ENCODE measurements at places on chromosomes 4 and X. TPM values are rescaled to one million over a fixed set of nuclear protein-coding genes. Genes with fewer than 3 reads are reported as not detected.

- ATAC-seq = no peak
Observed at GRCh38 chr4:141713185-141713584, 76.8 kb downstream of the IL15 start.

GRCh38 chr4:25081866-25082471 is 51.2 kb upstream of the LGI2 start:
- ATAC-seq = no peak

GRCh38 chr4:100742045-100742444 is 224.2 kb upstream of the EMCN start:
- ATAC-seq = no peak

DNA sequence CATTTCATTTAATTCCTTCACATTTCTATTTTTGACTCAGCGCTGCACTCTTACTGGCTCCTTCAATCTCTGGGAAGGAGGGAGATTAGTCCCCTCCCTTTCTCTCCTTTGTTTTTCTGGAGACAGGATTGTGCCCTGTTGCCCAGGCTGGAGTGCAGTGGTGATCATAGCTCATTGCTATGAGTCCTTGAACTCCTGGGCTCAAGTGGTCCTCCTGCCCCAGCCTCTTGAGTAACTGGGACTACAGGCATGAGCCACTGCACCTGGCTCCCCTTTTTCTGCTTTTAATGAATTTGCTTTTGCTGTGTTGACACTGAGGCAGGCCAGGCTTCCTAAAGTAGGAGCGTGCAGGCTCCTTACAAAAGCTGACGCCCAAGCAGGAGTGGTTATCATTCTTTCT is 10.5 kb downstream of the TBC1D14 start:
- no peak for ATAC-seq

DNA sequence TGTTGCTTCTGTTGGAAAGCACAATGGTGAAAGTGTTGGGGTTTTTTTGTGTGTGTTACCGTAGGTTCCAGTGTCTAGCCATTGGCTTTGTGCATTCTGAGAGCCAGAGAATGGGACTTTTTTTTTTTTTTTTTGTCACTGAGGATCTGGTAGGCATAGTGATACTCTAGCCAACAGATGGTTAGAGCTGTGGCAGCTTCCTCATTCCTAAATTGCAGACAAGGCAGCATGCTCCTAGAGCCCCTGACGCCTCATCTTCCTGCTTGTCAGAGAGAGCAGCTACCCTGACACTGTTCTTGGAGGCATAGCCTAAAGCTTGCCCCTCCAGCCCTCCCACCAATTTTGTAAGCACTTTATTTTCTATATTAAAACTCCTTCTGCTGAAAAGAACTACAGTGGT is 27.0 kb downstream of the ARHGEF9 start:
- ATAC-seq = no peak

DNA sequence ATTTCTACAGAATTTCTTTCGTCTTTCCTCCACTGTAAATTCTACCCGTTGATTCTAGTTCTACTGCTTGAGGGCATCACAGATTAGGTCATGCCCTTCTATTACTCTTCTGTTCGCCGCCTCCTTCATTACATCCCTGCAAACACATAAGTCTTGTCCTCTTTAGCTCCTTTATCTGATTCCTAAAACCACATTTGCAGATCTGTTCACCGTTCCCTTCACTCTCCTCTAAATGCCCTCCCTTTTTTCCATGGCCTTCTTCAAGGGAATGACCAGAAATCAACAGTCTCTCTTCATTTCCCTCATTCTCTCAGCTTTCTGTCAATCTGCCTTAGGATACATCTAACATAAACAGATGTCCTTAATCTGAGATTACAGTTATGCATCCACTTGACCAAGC is 43.1 kb downstream of the BTC start:
- ATAC-seq = no peak

DNA sequence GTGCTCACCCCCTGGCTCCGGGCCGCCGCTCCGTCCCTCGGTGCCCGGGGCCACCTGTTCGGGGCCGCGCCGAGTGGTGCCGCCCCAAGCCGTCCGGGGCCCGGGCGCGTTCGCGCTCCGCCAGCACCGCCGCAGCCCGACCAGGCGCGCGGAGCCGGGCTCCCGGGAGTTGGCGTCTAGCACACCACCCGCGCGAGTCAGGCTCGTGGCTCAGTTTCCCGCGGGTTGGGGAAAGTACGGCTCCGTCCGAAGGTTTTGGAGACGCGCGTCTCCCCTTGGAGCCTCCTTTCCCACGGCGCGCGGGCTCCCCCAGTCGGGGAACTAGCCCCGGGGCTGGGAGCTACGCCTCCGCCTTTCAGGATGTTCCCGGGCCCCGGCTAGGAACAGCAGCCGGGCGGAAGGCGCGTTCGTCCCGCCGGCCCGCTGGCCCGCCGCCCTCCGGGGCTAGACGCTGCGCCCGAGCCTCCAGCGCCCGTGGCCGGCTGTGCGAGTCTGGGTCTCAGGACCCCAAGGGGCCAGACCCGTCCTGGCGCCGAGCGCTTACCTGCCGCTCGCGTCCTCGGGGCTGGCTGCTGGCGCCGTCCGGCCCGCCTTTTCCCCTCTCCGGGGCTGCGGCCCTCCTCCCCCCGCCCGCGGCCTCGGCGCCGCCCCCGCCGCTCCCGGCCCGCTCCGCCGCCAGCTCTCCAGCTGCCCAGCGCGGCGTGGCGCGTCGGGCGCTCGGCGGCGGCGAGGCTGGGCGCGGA is at the start of gene ADGRG2:
ADGRG2 (minus strand) TSS at position 571 of the 743 bp plus-strand sequence. CDS start 53,634 bp downstream, outside the sequence.
- no peak for ATAC-seq

GRCh38 chr4:174467107-174467506 is 55.2 kb downstream of the HPGD start:
- no peak for ATAC-seq

DNA sequence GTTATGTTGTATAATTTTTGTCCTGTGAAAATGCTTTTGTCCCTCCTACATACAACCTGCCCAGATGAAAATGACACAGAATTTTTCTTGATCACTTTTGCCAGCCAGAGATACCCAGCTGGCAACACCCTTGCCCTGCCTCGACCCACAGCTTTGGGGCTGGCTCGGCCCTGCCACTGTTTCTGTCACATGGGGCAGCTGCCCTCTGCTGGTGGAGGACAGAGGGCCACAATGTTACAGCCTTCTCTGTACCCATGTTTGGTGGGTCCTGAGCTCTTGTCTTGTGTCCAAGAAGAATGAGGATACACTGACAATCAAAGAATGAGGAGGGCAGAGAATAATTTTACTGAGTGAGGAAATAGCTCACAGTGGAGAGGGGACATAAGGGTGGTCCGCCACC is 31.1 kb downstream of the BMP15 start:
- ATAC-seq = peak; percentile 22

DNA sequence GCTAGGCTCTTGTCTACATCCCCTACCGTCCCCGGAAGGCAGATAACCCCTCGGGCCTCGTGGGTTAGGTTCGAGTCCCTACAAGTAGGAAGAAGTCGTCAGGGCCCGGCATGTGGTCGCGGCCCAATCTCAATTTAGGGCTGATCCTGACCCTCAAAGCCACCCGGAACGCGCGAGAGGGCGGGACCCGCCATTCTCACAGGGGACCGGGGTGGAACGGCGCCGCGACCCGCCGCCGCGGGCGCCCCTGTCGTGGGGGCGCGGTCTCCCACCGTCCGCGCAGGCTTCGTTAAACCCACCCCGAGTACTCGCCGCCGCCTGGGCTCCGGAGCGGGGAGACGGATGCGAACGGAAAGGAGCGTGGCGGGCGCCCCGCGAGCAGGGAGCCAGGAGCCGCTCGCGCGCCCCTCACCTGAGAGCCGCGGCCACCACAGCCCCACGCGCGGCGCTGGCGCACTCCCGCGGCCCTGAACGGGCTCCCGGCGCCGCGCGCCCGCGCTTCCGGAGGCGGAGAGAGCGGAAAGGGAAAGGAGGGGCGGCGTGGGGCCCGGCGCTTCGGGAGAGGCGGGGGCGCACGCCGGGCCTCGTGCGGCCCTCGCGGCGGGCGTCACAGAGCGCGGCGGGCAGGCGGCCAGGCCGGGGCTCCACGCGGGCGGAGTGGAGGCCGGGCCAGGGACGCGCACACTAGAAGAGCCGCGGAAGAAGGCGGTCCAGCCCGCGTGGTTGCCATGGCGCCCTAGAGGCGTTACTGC is at the start of gene CFAP97:
CFAP97 (minus strand) TSS at position 515 of the 752 bp plus-strand sequence. CDS start 12,804 bp downstream, outside the sequence.
- peak; percentile 94 for ATAC-seq

DNA sequence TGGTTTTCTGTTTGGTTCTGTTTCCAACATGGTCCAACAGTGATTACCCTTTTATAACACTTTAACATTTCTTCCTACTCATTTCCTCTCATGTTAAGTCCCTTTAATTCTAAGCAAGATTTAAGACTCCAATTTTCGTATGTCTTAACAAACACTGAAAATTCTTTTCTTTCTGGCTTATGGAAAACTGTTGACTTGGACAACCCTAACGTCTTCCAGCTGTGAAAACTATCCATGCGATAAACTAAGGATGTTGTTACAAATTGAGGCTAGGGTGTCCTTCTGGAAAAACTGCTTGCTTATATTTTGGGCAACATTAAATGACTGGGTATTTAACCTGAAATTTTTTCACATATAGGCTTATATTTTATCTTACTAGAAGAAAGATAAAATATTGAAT is 33.9 kb upstream of the RTL3 start:
- no peak for ATAC-seq

DNA sequence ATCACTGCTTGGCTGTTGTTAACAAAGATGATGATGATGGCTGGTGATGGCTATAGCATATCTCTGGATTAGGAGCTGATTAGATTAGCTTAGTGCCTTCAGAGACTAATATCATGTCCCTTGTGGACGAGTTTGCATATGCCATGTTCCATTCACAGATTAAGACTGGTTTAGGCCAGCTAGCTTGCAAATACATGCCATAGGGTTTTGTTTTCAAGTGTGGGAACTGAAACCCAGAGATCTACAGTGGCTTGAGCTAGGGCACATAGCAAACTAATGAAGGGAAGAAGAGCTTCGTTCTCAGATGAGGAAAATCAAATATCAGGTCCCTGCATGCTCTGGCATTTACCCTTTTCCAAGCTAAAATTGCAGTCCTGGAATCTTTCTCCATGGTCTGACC is 492.3 kb downstream of the MAGEE1 start:
- ATAC-seq = no peak

DNA sequence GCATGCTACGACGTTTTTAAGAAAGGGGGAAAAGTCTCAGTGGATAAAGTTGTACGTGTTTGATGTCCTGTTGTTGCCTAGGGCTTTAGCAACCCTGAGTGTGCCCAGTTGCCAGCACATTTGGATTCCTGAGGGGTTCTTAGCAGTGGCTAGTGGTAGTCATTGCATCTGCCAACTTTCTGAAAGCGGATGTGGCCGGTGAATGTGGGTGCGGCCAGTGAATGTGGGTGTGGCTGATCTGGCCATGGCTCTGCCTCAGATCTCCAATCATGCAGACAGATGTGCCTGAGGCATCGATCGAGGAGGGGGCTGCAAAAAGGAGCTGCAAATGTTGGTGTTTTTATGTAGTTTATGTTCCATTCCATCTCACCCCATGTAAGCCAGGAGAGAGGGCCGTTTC is 41.5 kb upstream of the FAT1 start:
- peak; percentile 80 for ATAC-seq

GRCh38 chr4:39937683-39938268 is 39.9 kb downstream of the PDS5A start:
- ATAC-seq = peak; percentile 40

DNA sequence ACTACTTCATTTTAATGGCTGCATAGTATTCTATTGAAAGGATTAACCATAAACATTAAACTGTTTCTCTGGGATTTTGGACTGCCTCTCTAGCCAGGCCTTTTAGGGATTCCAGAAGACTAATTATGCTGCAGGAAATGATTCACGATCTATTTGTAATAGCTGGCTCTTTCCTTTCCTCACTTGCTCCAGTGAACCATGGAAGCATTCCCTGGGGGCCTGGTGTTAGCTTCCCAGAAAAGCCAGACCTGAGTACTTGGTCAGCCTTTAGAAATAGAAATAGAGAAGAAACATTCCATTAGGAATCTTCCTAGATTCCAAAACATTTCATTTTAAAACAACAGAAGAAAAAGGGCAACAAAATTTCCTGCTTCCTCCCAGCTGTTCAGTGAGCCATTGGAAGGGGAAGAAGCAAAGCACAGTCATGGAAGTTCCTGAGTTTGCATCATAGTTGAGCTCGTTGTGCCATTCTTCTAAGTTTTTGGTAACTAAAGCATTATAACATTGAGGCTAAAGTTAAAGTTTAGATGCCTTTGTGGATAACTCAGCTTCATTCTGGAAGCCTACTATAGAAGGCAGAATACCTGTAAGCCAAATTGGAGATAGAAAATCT is 83.5 kb downstream of the NPNT start:
- ATAC-seq = peak; percentile 43

DNA sequence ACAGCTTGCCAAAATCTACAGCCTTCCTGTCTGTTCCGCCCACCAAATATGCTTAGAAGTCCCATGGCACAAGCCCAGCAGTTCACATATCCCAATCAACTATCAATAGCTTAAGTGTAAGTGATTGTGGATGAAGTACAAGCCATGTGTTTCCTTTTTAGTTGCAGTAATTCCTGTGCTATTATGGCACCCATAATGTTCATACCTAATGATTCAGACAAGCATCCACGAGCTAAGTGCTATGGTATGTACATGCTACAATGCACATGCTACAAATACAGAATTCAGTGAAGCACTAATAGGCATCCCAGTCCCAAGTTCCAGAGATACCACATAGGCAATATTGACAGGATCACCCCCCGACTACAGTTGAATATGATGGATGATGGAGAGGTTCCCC is 94.5 kb downstream of the PCDH19 start:
- ATAC-seq = no peak

GRCh38 chr4:167031534-167032156 is 202.6 kb downstream of the SPOCK3 start:
- ATAC-seq = peak; percentile 39

GRCh38 chr4:68693325-68694075 is 23.0 kb upstream of the UGT2B15 start:
- no peak for ATAC-seq

GRCh38 chr4:27040356-27040755 is 179.7 kb downstream of the STIM2 start:
- no peak for ATAC-seq

- ATAC-seq = peak; percentile 44
Observed at GRCh38 chr4:89324671-89325070, 17.1 kb upstream of the GPRIN3 start.

GRCh38 chr4:25321703-25322102 is 9.1 kb downstream of the ZCCHC4 start:
- ATAC-seq = no peak

GRCh38 chrX:112688242-112688641 is 8.5 kb upstream of the LHFPL1 start:
- no peak for ATAC-seq

- peak; percentile 82 for ATAC-seq
Observed at GRCh38 chr4:102429553-102429952, 71.6 kb upstream of the NFKB1 start.

Gene ART3
- not detected for total RNA-seq

Gene SLC39A8
- 3.1 TPM for total RNA-seq

Gene GNRHR
- total RNA-seq = 0.56 TPM

Gene RRH
- total RNA-seq = 0.16 TPM

Gene HSPA4L
- 35.5 TPM for total RNA-seq

Gene PCSK1N
- 0.36 TPM for total RNA-seq

Gene PABPC5
- total RNA-seq = not detected

Gene USP26
- total RNA-seq = not detected

Gene ARHGEF6
- total RNA-seq = 1.2 TPM

Gene CXCL3
- 0.28 TPM for total RNA-seq

Gene SPIN2A
- total RNA-seq = not detected

Gene DNAAF6
- not detected for total RNA-seq

Gene FRMD7
- not detected for total RNA-seq

Data from esophagus mucosa (tissue), 1 donor.